ENCODE measurements at places on chromosomes 3 and 15.

DNA sequence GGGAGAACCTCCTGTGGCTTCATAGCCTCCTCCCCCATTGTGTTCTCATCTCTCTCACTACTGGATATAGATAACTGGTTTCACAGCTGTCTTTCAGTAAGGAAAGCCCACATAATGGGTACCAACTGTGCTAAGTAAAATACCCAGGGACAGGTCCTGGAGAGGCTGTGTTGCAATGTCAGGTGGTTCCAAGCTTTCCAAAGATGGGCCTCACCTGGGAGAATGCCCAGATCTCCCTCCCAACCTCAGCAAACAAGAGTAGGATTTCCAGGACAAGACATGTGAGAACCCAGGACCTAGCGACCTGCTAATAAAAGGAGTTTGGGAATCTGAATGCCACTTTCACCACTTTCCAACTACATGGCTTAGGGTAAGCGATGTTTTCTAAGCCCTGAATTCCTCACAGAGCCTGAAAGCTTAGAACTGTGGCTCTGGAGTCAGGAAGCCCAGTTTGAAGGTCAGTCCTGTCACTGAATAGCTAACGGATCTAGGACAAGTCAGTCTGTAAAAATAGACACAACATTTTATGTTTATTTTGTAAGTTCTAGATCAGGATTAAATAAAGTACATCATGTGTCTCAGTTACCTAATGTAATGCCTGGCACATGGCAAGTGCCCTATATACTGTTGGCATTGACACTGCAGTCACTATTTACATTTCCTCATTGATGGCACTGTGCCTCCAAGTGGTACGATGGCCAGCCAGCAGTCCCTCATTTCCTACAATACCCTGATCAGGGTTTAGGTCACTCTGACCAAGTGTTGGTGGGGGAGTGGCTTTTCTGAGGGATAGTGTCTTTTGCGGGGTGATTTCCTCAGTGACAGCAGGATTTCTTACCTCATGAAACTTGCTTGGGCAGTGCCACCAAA lies 11.9 kb downstream of the CERS3 start:
- DNase-seq: no peak

DNA sequence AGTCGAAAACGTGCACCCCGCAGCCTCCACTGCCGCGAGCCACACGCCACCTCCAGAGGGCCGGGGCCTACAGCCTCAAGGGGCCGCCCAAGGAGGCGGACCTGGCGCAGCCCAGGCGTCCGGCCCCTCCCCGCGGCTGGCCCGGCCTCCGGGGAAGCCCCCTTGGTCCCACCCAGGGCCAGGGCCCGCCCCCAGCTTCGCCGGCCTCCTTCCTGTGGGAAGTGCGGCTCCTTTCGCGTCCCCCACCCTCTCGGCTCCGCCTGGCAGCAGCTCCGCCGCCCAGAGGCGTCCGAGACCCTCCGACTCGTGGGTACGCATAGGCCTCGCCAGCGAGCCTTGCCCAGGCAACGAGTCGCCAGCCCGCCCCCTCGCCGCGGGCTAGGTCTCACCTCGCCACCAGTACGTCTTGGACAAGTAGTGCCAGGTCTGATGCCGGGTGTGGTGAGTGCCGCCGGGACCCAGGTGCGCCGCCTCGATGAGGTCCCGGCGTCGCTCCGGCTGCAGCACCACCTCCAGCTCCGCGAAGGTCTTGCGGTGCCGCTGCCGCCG lies 642 bp downstream of the ZBTB11 start:
- DNase-seq: peak; percentile 98

GRCh38 chr3:196492080-196492479 lies 11.5 kb downstream of the RNF168 start:
- no peak for DNase-seq

- no peak for DNase-seq
Observed at GRCh38 chr3:127008236-127008635, 25.3 kb downstream of the PLXNA1 start.
